ENCODE measurements at places on chromosomes 1 and 21. TPM values are rescaled to one million over a fixed set of nuclear protein-coding genes. Genes with fewer than 3 reads are reported as not detected.

The SCAF4 gene
- total RNA-seq: 27.5 TPM

The PLEKHN1 gene
- total RNA-seq: not detected

The CD48 gene
- total RNA-seq: 9.0 TPM

The TMEM125 gene
- not detected for total RNA-seq

The CAPN8 gene
- not detected for total RNA-seq

The CLCNKB gene
- total RNA-seq: not detected

The NBPF4 gene
- total RNA-seq: not detected

The S100A7A gene
- not detected for total RNA-seq
